BJ (cell line): ENCODE measurements at places on chromosomes 5 and 9.

DNA sequence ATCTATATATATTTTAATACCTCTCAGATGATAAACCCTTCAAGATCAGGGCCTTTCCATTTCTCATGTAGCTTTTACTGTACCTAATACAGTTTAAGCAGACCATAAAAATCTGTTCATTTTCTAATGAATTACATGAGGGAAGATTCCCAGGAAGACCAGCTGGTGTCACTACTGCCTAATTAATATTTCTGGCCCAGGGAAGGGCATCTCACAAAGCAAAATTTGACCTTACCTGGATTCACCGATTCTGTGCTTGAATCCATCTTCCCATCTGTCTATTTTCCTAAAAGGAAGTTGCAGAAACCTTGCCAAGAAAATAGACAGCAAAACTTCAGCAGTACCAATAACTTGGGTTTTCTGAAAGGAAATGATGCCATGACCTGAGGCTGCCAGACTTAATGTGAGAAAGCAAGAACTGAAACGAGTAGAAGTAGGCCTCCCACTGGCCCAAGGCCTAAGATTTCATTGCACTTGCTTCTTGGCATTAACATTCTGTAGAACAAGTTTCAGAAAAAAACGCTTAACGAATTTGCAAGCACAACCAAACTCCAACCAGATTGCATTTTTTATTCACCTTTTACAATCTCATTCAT, 83.0 kb upstream of the GLIS3 start:
- no peak for DNase-seq

GRCh38 chr5:154729613-154730012, 25.6 kb upstream of the LARP1 start:
- no peak for DNase-seq

GRCh38 chr5:53884844-53885243, 324.4 kb downstream of the NDUFS4 start:
- no peak for DNase-seq

GRCh38 chr5:34043099-34043876, at the start of gene C1QTNF3:
TSS of gene C1QTNF3 (minus strand) at chr5:34043213. CDS start at chr5:34043125, 88 bp downstream.
- no peak for DNase-seq

DNA sequence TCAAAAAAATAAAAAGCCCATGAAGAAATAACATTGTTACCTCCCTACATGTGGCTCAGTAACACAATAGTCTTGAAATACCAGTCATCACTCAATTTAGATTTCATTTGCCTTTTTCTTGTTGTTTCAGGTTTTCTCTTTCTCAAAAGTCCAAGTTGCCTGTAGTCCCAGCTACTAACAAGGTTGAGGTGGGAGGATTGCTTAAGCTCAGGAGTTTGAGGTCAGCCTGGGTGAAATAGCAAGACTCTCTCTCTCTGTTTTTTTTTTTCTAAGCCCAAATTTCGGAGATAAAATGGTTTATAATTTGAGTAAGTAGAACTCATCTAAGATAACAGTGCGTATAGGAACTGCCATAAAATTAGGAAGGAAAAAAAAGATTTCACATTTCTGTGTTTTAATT, 17.5 kb upstream of the NDUFS4 start:
- no peak for DNase-seq

DNA sequence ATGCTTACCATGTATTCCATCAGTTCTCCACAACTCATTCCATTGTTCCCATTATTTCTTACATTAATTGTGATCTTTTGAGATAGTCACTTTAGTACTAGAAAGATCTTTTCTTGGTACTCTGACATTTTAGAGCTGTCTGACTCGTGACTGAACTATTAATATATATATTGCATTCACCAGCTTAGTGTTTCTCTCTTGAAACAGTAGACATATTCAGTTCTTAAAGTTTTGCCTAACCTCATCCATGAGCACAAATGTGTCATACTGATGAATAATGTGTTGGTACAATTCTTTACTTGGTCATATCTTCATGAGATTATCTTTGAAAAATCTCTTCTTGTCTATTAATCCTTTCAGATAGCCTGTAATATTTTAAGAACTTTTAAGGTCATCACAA, 74.3 kb downstream of the NLN start:
- DNase-seq = no peak

- no peak for DNase-seq
Observed at GRCh38 chr5:176818391-176819098, 8.2 kb downstream of the UNC5A start.

DNA sequence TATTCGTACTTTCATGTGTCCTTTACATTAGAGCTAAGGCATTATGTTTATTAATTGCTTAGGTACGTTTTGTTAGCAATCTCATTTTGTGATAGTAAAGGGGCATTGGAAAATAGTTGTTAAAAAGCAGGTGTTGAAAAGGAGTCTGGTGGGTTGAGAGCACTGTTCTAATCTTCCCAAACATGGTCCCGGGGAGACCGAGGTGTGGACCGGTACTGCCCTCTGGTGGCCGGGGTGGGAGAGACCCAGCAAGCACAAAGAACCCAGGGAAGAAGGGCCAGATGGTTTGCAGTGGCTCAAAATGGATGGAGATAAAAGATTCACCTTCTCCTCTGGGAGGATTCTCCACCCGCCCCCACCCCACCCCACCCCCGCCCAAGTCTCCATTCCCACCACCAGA, 26.1 kb downstream of the IDNK start:
- no peak for DNase-seq

DNA sequence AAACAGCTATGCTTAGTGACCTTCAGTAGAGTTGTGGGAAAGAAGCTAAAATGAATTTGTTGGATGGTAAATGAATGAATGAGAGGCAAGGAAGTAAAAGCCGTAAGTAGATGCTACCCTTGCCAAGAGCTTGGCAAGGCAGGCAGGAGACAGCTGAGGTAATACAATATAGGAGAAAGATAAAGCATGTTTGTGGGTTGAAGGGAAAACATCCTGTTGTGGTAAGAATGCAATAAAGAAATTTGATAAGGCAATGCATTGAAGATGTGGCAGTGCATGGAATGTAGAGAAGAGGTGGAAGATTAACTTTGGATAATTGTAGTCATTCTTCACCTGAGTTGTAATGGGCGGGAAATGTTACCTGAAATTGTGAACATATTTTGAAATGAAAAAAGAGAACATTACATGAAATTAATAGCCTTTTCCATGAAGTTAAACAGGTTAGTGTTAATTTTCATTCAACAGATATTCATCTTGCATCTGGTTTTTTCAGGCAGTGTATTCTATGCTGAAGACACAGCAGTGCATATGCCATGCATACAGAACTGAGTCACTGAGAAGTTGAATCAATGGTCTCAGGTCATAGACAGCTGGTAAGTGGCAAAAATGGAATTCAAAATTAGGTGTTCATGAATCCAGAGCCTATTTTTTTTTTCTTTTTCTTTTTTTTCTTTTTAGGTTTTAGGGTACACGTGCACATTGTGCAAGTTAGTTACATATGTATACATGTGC, 43.4 kb upstream of the SPINK5 start:
- no peak for DNase-seq

GRCh38 chr9:71687676-71688075, 80.6 kb downstream of the CEMIP2 start:
- DNase-seq = no peak

GRCh38 chr5:148297731-148298130, 14.5 kb upstream of the SPINK7 start:
- DNase-seq = no peak

DNA sequence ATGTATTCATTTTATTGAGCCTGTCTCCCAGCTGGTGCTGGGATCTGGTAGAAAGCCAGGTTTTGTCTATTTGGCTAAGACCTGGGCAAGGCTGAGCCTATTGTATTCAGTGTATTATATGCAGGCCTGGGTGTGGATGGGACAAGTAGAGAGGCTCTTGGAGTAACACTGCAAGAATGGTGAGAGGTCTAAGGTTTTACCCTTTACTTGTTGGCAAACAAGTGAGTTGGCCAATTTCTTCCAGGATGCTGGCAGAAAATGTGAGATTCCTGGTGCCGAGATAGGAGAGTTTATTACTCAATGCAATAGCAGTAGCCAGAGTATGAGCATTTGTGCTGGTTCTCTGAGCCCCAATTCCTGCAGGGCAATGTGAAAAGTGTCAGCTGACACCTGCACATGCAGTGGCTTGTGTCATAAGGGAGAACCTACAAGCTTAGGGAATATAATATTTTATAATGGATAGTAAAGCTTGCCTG, 141.7 kb upstream of the PRLR start:
- no peak for DNase-seq

GRCh38 chr9:114372921-114373448, 14.8 kb downstream of the AKNA start:
- DNase-seq = no peak

GRCh38 chr5:151625285-151625684, 34.2 kb upstream of the FAT2 start:
- DNase-seq = no peak

- no peak for DNase-seq
Observed at GRCh38 chr5:54807421-54807820, 178.0 kb downstream of the ESM1 start.

GRCh38 chr5:103693517-103693916, 130.9 kb upstream of the NUDT12 start:
- no peak for DNase-seq

DNA sequence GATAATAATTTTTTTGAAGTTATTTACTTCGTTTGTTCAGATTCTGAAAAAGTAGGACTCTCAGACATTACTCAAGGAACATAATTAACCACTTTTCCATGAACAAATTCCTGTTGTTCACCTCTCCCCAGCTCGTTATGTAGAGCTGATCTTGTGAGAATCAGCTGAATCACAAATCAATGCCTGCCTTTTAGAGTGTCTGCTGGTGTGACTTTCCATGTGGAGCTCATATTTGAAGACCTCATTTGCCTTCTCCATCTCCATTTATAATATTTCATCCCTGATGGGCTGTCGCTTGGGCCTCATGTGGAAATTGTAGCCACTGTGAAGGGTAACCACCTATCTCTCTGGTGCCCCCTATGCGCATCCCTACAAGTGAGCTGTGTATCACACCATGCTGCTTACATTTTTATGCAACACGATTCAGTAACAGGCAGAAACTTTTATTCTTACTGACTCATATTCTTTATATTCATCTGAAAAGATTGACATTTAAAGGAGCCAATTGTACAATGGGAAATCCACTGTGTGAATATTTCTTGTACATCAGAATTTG, 111.3 kb downstream of the STK32A start:
- DNase-seq = no peak

DNA sequence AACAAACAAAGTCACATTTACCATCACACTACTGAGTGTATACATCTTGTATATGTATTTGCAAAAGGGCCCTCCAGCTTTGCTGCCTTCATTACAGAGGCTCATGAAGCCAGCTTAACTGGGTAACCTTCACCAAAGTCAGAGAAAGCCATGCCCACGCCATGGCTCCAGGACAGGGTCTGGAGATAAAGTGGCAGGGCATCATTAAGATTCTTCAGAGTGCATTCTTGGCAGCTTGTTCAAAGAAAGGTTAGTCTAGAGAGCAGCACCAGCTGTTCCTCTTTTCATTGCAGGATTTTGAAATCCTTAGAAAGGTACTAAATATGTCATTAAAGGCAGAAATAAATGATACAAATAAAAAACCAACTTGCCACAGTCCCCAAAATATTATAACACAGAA, 333.2 kb downstream of the NDUFS4 start:
- no peak for DNase-seq

- DNase-seq = no peak
Observed at GRCh38 chr5:108898707-108899106, 151.0 kb downstream of the FER start.

DNA sequence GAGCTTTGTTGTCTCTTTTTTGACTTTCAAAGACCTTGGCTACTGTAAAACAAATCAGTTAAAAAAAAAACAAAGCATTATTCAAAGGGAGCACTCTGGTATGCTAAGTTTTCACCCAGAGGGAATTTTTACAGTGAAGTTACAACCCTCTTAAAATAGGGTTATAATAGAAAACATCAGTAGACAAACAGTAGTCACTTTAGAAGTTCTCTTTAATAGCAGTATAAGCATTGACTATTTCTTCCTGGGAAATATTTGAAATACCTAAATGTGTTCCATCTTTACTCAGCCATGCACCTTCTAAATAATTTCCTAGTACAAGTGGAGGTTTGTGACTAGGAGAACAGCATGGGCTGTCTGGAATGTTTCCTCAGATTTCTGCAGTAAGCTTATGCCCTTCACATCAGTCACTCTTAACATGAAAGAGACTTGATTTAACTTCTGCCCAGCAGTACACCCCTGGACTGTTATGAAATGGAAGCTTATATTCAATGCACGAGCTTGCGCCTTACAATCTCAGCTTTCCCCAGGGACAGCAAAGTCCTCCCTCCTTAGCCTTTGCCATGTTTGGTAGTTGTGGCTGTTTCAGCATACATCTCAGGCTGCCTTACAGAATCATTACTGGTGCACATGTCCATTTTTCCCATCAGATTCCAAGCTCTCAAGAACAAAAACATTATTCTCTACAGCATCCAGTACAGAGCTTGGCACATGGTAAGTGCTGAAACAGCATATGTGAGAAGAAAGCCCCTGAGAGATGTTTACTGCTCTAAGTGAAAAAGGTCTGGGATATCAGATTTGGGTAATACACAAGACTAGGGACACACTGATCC, 191.5 kb downstream of the ZNF608 start:
- no peak for DNase-seq

DNA sequence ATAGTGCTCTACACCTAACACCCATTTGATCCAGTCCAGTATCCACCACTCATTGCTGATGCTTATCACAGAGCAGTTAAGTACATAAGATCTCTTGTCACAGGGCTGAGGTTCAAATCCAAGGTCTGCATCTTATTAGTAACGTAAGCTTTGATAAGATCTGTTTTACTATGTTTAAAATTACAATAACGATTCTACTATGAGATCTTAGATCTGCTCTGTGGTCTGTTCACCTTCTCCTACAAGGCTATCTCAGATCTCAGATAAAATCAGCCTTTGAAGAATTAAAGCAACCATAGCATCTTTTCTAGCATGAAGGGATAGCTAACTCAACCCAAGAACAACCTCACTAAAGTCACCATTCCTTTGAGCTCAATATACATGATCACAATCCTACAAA, 431.0 kb upstream of the RORB start:
- DNase-seq = no peak

- DNase-seq = peak; percentile 83
Observed at GRCh38 chr5:78638423-78638822, 10.1 kb downstream of the LHFPL2 start.

- no peak for DNase-seq
Observed at GRCh38 chr5:82054004-82054710, 82.3 kb downstream of the ATG10 start.

- DNase-seq = no peak
Observed at GRCh38 chr5:141398608-141399007, 861 bp downstream of the PCDHGB5 start.

GRCh38 chr9:107266624-107267368, 16.3 kb upstream of the RAD23B start:
- no peak for DNase-seq

DNA sequence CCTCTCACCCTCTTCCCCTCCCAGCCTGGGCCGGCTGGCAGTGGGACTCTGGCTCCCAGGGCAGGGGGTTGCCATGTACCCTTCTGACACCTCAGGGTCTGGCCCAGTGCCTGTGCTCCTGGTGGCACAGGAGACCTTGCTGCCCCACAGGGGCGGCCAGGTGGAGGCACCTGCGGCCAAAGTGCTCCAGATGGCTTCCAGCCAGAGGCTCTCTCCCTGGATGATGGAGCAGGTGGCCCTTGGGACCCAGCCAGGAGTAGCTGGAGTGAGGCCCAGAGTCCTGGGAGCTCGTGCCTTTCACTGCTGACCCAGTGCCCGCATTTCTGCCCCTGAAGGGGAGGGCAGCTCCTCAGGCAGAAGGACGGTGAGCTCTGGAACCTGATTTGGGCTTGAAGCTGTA, 87.3 kb downstream of the NTNG2 start:
- DNase-seq = no peak

- no peak for DNase-seq
Observed at GRCh38 chr9:87864915-87865314, 17.8 kb upstream of the SPATA31E1 start.

- no peak for DNase-seq
Observed at GRCh38 chr9:2227144-2227867, 212.2 kb downstream of the SMARCA2 start.
